Gastroesophageal sphincter (tissue), 4 donors: ENCODE measurements at places on chromosomes 6 and 20. TPM values are rescaled to one million over a fixed set of nuclear protein-coding genes. Genes with fewer than 3 reads are reported as not detected.

Gene LYRM2
- total RNA-seq: 18.3 TPM

Gene THEMIS
- total RNA-seq: 0.45 TPM

DNA sequence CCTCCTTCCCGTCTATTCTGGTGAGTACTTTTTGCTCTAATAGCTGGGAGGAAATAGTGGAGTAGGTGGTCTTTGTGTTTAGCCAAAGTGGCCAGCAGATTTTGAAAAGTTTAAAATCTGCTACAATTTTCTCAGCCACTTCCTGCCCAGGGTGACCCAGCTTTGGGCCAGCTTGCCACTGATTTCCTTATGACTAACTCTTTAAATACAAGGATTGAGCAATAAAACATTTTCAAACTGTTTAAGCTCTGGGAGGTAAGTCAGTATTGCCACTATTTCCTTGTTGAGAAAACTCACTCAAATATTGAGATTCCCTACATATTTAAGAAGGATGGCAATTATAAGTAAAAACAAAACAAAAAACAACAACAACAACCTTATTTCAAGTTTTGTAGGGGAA is 54.5 kb downstream of the TRMT11 start:
- H3K4me3 ChIP-seq: no peak overlapping the region
- H3K27ac ChIP-seq: no peak overlapping the region
- H3K36me3 ChIP-seq: peaks cover 16% of the 10 kb centered on the region

Gene KIAA1586
- total RNA-seq: 6.6 TPM

DNA sequence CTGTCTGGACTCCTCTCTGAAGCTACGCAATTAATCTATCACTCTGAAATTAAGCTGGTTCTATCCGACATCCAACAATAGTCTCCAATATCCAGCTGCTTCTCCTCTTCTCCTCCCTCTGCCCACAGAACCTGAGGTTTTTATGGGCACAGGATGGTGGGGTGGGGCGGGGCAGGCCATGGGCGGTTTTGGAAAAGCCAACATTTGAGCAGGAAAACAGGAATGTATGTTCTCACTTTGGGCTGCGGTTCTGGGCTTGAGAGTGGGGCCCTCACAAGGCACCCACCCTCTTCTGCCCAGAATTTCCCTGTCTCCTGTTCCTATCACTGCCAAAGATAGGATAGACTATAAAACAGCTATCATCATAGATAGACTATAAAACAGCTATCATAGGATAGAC is 1144.2 kb downstream of the EPHA7 start:
- no peaks in the 10 kb centered on the region for H3K27me3 ChIP-seq
- no peaks in the 10 kb centered on the region for H3K4me1 ChIP-seq
- no peak for ATAC-seq

DNA sequence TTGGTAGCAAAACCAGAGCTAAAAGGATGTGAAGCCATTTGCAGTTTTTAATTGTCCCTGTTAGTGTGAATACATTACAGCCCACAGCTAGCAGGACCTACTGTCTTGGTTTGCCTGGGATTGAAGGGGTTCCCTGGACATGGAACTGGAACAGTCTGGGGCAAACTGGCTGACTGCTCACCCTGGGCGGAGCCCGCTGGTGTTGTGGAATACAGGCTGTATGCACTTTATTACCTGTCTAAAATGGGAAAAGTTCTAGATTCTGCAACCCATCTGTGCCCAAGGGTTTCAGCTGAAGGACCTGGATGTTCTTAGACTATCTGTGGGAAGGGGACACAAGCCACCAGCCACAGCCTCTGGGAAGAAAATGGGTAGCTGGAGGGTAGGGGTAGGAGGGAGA is 12.2 kb upstream of the CDKN1A start:
- ATAC-seq: no peak
- H3K27me3 ChIP-seq: no peaks in the 10 kb centered on the region
- peaks cover 11% of the 10 kb centered on the region for H3K4me1 ChIP-seq

DNA sequence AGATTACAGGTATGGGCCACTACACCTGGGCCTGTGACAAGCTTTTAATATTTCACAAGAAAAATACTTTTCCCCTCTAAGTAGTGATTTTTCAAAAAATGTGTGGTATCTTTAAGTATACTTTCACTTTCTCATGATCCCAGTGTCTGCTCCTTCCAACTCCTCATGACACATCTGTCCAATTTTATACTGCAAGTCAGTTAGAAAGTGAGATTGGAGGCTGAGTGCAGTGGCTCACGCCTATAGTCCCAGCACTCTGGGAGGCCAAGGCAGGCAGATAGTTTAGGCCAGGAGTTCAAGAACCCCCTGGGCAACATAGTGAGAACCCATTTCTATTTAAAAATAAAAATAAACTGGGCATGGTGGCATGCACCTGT is 20.2 kb downstream of the PIM1 start:
- no peak for ATAC-seq
- no peak overlapping the region for H3K4me3 ChIP-seq
- no peak overlapping the region for H3K27ac ChIP-seq
- H3K4me1 ChIP-seq: no peaks in the 10 kb centered on the region

Gene OXT
- not detected for total RNA-seq

- no peaks in the 10 kb centered on the region for H3K36me3 ChIP-seq
- no peak for ATAC-seq
- no peaks in the 10 kb centered on the region for H3K27me3 ChIP-seq
Measured at GRCh38 chr6:140051521-140052512, 677.4 kb upstream of the CITED2 start.

Gene ZSCAN31
- total RNA-seq: 14.9 TPM
